ENCODE measurements at places on chromosomes 3 and 15. TPM values are rescaled to one million over a fixed set of nuclear protein-coding genes. Genes with fewer than 3 reads are reported as not detected.

TMEM158 gene
- total RNA-seq: not detected

CD96 gene
- total RNA-seq: 316 TPM

GRCh38 chr3:167929968-167930367 is 165.8 kb downstream of the GOLIM4 start:
- no peak for DNase-seq

- no peak for DNase-seq
Measured at GRCh38 chr3:63349583-63350573, 71.8 kb downstream of the SYNPR start.

- DNase-seq: no peak
Measured at GRCh38 chr15:95715906-95716656, 614.4 kb upstream of the NR2F2 start.

- DNase-seq: no peak
Measured at GRCh38 chr3:123054931-123055330, 11.9 kb upstream of the PDIA5 start.

- no peak for DNase-seq
Measured at GRCh38 chr15:98003996-98004395, 43.5 kb downstream of the ARRDC4 start.

DNA sequence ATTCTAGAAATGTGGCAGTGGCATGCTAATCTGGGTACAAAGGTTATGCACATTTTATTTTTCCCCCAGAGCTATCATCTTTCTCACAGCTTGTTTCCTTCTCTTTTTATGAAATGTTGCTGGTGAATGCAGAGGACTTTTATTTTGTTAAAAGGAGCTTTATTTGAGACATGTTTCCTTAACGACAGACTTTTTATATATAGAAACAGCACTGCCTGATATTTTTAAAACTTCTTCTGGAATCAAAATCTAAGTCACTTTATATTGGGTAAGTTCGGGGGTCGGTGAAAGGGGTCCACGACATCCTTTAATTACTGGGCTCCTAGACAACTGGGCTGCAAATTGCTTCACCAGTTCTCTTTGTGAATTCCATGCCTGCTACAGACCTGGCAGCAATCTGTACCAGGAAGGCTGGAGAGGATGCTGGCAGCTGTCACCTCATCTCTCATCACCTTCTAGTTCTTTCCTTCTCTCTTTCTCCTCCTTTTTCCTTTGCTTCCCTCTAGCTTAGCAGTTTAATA is 464.7 kb downstream of the PDCD6IP start:
- DNase-seq: no peak

DNA sequence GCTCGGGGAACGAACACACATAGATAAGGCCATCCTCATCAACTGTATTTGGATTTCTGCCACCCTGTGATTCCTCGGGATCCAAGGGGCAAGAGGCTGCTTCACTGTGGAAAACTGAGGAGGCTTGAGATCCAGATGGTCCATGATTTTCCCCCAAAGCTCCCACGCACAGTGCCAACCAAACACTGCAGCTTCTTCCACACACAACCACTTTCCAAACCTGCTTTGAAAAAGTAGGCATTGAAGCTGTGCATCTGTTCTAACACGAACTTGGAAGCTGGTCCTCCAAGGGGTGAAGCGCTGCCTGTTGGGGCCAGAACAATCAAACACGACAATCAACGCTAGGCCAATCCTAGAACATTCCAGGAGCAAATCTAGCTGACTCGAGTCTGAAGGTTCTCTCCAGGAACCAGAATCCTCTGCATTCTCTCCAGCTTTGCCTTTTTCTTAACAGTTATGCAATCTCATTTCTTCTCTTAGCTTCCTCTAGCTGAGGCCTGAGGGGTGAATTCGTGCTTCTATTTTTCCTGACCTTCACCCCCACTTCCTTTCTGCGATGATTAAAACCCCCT is 104.4 kb downstream of the LRRK1 start:
- no peak for DNase-seq

GRCh38 chr3:55692957-55693558 is 206.0 kb upstream of the WNT5A start:
- DNase-seq: no peak

Measured in naive thymus-derived CD8-positive, alpha-beta T cell (primary cell).